ENCODE measurements at places on chromosomes 12 and 14. TPM values are rescaled to one million over a fixed set of nuclear protein-coding genes. Genes with fewer than 3 reads are reported as not detected.

KRT72 gene
- 0.28 TPM for total RNA-seq

DNA sequence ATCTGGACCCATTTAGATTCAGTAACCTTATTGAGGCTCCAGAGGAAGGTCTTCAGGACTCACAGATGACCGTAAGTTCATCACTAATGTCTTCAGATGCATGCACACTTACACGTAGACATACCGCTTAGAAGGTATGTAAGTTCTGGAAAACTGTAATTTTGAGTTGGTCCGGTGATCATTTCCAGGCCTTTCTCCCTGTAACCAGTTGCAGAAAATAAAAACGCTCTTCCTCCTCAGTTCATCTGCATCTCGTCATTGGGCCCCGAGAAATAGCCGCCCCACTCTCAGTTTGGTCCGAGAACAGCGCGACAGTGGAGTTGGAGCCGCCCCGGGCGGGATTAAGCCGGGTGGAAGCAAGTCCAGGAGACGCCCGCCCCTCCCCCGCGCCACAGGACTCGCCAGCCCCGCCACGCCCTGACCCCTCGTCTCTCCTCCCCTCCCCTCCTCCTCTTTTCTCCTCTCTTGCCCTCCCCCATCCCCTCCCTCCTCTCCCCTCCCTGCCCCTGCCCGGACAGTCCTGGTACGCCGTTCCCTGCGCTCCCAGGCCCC is 83.7 kb downstream of the TNFAIP2 start:
- no peaks in the 10 kb centered on the region for H3K36me3 ChIP-seq
- no peak for DNase-seq
- H3K4me3 ChIP-seq = no peak overlapping the region
- H3K27ac ChIP-seq = no peak overlapping the region

- peaks cover 2% of the 10 kb centered on the region for H3K27me3 ChIP-seq
- H3K4me3 ChIP-seq = no peak overlapping the region
- no peak for DNase-seq
- H3K4me1 ChIP-seq = no peaks in the 10 kb centered on the region
- H3K36me3 ChIP-seq = peaks cover 17% of the 10 kb centered on the region
Measured at GRCh38 chr14:31326111-31326510, 94.2 kb downstream of the HEATR5A start.

- peaks cover 4% of the 10 kb centered on the region for H3K36me3 ChIP-seq
- no peak overlapping the region for H3K4me3 ChIP-seq
- H3K4me1 ChIP-seq = peaks cover 44% of the 10 kb centered on the region
Measured at GRCh38 chr12:52202361-52203078, 10.7 kb upstream of the KRT80 start.

DNA sequence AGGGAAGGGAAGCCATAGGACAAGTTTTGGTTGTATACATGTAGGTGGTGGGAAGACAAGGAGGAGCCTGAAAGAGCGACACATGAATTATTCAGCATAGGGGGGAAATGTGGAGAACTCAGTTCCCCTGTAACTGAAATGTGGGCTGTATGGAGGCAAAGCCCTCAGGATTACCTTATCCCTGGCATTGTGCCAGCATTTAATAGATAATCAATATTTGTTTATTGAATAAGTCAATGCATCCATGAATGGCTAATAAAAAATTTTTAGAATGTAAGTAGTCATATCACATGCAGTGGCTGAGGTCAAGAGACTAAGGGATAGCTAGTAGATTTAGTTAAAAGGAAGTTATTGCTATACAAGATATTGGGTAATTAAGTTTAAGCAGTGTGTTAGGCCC is 232.4 kb downstream of the SNAPC1 start:
- H3K36me3 ChIP-seq = no peaks in the 10 kb centered on the region
- H3K27me3 ChIP-seq = no peaks in the 10 kb centered on the region
- DNase-seq = no peak
- H3K27ac ChIP-seq = no peak overlapping the region
- H3K4me3 ChIP-seq = no peak overlapping the region

- peaks cover 8% of the 10 kb centered on the region for H3K4me1 ChIP-seq
- no peak overlapping the region for H3K27ac ChIP-seq
Measured at GRCh38 chr12:83106873-83107272, 420.2 kb downstream of the TMTC2 start.

GRCh38 chr14:50875359-50876070 is 3.7 kb downstream of the ABHD12B start:
- H3K4me1 ChIP-seq = peaks cover 20% of the 10 kb centered on the region
- no peak overlapping the region for H3K4me3 ChIP-seq
- peaks cover 7% of the 10 kb centered on the region for H3K27me3 ChIP-seq

- no peak for DNase-seq
- H3K4me3 ChIP-seq = no peak overlapping the region
- no peaks in the 10 kb centered on the region for H3K27me3 ChIP-seq
- H3K27ac ChIP-seq = no peak overlapping the region
- no peaks in the 10 kb centered on the region for H3K36me3 ChIP-seq
- H3K4me1 ChIP-seq = peaks cover 11% of the 10 kb centered on the region
Measured at GRCh38 chr14:71473843-71474242, 458.4 kb upstream of the RGS6 start.

GRCh38 chr12:131734336-131735152 is 23.7 kb downstream of the SFSWAP start:
- peaks cover 4% of the 10 kb centered on the region for H3K27me3 ChIP-seq
- peak overlapping the region; percentile 15 for H3K4me3 ChIP-seq
- H3K27ac ChIP-seq = no peak overlapping the region
- H3K4me1 ChIP-seq = peaks cover 2% of the 10 kb centered on the region
- H3K36me3 ChIP-seq = peaks cover 40% of the 10 kb centered on the region
- no peak for DNase-seq

UNC79 gene
- 0.69 TPM for total RNA-seq

SYT1 gene
- total RNA-seq = 13.0 TPM

ADAM21 gene
- not detected for total RNA-seq

DNA sequence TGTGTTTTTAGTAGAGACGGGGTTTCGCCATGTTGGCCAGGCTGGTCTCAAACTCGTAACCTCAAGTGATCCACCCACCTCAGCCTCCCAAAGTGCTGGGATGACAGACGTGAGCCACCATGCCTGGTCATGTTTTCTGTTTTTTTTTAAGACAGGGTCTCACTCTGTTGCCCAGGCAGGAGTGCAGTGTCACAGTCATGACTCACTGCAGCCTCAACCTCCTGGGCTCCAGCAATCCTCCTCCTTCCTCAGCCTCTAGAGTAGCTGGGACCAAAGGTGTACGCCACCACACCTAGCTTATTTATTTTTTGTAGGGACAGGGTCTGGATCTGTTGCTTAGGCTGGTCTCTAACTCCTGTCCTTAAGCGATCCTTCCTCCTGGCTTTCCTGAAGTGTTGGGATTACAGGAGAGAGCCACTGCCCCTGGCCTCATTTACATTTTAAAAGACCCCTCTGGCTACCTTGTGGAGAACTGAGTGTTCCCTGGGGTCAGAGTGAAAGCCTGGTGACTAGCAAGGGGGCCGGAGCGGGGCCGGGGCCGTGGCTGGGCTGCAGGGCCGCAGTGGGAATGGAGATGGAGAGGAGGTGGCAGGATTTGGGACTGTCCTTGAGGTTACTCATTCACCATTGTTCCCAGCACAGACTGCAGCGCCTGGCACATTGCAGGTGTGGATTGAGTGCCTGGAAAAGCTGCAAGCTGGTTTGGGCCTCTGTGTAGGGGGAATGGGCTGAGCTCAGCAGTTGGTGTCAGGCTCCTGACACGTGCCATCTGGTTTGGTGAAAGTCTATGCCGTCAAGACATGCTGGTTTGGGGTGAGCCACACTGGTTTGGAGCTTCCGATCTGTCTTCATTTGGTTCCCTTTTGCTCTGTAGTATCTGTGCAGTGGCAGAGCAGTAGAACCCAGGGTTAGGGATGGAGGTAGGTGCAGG is 18.1 kb downstream of the KMT5A start:
- no peak for DNase-seq
- peaks cover 1% of the 10 kb centered on the region for H3K27me3 ChIP-seq
- H3K36me3 ChIP-seq = peaks cover 27% of the 10 kb centered on the region

SLCO1A2 gene
- total RNA-seq = 2.1 TPM

SYNDIG1L gene
- 1.1 TPM for total RNA-seq

DNA sequence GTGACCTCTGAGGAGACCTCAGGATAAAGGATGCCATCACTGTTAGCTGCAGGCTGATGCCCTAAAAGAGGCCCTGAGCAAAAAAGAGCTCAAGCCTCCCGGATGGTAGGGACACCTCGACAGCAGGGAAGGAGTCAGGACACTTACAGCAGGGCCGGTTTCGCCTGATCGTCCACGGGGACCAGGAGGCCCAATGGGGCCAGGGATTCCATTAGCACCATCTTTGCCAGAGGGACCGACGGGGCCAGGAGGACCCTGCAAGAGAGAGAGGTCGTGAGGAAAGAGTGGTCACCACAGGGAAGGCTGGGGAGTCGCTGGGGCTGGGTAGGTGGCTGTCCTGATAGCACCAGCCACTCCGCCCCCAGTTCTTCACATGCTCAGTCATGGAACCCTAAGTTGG is 12.4 kb downstream of the TMEM106C start:
- H3K27ac ChIP-seq = no peak overlapping the region
- H3K27me3 ChIP-seq = peaks cover 18% of the 10 kb centered on the region
- peaks cover 3% of the 10 kb centered on the region for H3K4me1 ChIP-seq
- no peaks in the 10 kb centered on the region for H3K36me3 ChIP-seq
- no peak overlapping the region for H3K4me3 ChIP-seq

TBX5 gene
- total RNA-seq = 0.38 TPM

DNA sequence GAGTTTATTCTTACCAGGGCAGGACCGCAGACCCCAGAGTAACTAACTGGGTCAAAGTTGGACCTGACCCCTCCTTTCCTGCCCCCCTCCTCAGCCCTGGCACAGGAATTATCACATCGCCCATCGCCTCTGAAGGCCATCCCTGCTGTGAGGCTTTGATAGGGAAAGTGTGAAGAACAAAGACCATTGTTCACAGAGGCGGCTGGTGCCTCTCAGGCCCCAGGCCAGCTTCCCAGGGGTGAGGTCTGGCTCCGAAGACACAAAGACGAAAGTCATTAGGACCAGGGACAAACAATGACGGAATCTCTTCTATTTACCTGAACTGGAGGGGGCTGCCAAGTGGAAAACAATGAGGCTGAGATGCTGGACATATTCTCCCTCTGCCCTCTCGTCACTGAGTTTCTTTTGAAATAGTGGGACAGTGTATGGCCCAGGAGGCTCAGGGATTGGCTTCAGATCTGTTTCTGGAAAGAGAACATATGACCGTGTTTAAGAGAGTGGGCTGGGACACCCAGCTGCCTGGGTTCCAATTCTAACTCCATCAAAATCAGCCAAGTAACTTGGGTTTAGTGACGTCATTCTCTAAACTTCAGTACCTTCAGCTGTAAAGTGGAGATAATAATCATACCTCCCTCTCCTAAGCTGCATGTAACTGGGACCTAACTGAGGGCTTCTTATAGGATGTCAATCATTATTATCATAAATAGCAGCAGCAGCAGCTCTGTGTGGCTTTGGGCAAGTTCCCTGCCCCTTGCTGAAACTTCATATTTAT is 769.4 kb downstream of the MED13L start:
- H3K4me3 ChIP-seq = no peak overlapping the region
- peak; percentile 23 for DNase-seq
- no peaks in the 10 kb centered on the region for H3K36me3 ChIP-seq

DNA sequence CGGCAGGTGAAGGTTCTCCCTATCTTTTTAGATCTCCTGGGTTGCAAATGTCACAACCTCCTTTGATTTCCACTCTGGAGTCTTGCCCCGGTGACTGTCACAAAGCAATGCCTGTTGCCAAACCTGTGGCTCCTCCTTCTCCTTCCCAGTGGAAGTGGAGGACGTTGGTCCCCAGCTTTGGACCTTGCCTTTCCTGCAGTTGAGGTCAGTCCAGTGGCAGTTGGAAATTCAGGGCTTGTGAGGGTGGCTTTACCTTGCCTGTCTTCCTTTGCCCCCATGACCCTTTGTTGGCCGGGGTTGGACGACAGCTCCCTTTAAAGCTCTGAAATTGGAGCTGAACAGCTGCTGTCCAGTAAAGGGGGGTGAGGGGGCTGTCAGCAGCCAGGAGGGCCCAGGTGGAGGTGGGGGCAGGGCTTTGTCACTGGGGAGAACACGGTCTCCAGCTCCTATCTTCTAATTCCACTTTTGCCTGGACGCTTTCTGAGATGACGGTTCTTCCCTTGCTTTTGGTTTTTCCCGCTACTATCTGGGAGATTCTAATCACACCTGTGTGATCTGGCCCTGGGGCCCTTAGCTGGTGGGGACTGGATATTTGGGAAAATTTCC is 4.1 kb downstream of the TEAD4 start:
- DNase-seq = peak; percentile 15
- peak overlapping the region; percentile 99 for H3K27ac ChIP-seq
- peak overlapping the region; percentile 83 for H3K4me3 ChIP-seq

DNA sequence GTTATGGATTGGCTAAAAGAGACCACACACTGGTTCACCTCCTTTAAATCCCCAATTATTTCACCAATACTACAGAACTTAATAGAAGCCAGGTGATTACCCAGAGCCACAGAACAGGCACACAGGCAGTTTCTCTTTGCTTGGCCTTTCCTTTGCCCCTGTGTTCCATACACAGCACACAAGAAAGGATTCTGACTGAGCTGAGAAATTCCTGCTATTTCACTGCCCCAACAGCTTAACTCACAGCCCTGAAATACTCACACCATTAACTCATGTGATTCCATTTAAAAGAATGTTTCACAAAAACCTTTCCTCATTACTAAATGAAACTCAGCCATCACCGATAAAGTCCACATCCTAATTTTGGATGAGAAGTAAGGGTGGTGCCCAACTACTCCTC is 133.6 kb downstream of the MED13L start:
- H3K4me1 ChIP-seq = peaks cover 7% of the 10 kb centered on the region
- H3K4me3 ChIP-seq = no peak overlapping the region
- no peaks in the 10 kb centered on the region for H3K27me3 ChIP-seq
- DNase-seq = no peak

GRCh38 chr14:91536327-91536726 is 26.2 kb upstream of the PPP4R3A start:
- H3K36me3 ChIP-seq = no peaks in the 10 kb centered on the region
- no peaks in the 10 kb centered on the region for H3K4me1 ChIP-seq
- no peak for DNase-seq
- H3K4me3 ChIP-seq = no peak overlapping the region
- no peak overlapping the region for H3K27ac ChIP-seq
- H3K27me3 ChIP-seq = peaks cover 5% of the 10 kb centered on the region

MARS1 gene
- 183 TPM for total RNA-seq

- no peak overlapping the region for H3K4me3 ChIP-seq
- no peaks in the 10 kb centered on the region for H3K4me1 ChIP-seq
- H3K27me3 ChIP-seq = no peaks in the 10 kb centered on the region
- no peak for DNase-seq
- no peak overlapping the region for H3K27ac ChIP-seq
- no peaks in the 10 kb centered on the region for H3K36me3 ChIP-seq
Measured at GRCh38 chr12:102021540-102022246, 40.1 kb downstream of the WASHC3 start.

DNA sequence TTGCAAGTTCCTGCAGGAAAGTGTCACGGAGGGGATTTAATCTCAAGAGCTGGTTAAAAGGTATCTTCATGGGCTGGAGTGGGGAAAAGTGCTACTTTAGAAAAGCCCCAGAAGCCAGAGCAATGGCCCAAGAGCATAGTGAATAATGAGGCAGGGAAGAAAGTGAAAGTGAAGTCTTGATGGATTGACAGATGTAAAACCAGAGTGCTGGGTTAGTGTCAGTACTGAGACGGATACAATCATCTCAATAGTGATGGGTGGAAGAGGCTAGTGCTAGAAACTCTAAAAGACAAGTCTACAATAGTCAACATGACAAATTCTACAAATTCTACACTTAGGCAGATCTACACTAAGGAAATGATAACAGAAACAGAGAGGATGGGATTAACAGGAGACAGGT is 68.1 kb downstream of the CIT start:
- H3K27me3 ChIP-seq = no peaks in the 10 kb centered on the region
- DNase-seq = no peak
- H3K4me3 ChIP-seq = no peak overlapping the region
- H3K36me3 ChIP-seq = no peaks in the 10 kb centered on the region

- peaks cover 24% of the 10 kb centered on the region for H3K36me3 ChIP-seq
- DNase-seq = no peak
- H3K4me1 ChIP-seq = no peaks in the 10 kb centered on the region
- no peak overlapping the region for H3K4me3 ChIP-seq
- no peak overlapping the region for H3K27ac ChIP-seq
Measured at GRCh38 chr12:69196302-69197288, 42.8 kb upstream of the CPSF6 start.

Measured in endothelial cell (in vitro differentiated cells).